ENCODE measurements at places on chromosomes 5 and 9. TPM values are rescaled to one million over a fixed set of nuclear protein-coding genes. Genes with fewer than 3 reads are reported as not detected.

DNA sequence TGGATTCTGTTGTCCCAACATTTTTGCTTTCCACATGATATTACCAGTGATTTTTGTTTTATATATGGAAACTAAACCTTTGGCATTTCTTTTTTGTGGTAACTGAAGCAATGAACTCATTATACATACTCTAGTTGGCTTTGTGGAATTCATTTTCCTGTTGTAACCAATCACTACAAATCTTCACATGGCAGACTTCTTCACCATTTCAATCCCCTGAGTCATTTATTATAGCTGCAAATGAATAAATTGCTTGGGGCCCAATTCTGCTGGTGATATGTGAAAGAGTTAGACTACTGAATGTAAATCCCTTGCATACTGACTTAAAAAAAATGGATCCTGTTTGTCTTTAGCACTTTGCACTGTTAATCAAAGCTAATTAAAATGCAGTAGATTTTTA lies 1709.6 kb upstream of the WWC1 start:
- no peak overlapping the region for H3K27ac ChIP-seq
- no peaks in the 10 kb centered on the region for H3K27me3 ChIP-seq
- H3K4me1 ChIP-seq, result no peaks in the 10 kb centered on the region
- no peaks in the 10 kb centered on the region for H3K36me3 ChIP-seq
- no peak for DNase-seq
- no peak overlapping the region for H3K4me3 ChIP-seq

- no peaks in the 10 kb centered on the region for H3K36me3 ChIP-seq
- H3K27me3 ChIP-seq, result no peaks in the 10 kb centered on the region
- no peak overlapping the region for H3K4me3 ChIP-seq
These were observed 27.4 kb downstream of the FAM219A start for GRCh38 chr9:34430843-34431437.

- no peaks in the 10 kb centered on the region for H3K27me3 ChIP-seq
- DNase-seq, result peak; percentile 68
- H3K4me3 ChIP-seq, result no peak overlapping the region
- peaks cover 18% of the 10 kb centered on the region for H3K4me1 ChIP-seq
- no peak overlapping the region for H3K27ac ChIP-seq
- no peaks in the 10 kb centered on the region for H3K36me3 ChIP-seq
These were observed 523.5 kb upstream of the CLINT1 start for GRCh38 chr5:158382473-158382872.

DNA sequence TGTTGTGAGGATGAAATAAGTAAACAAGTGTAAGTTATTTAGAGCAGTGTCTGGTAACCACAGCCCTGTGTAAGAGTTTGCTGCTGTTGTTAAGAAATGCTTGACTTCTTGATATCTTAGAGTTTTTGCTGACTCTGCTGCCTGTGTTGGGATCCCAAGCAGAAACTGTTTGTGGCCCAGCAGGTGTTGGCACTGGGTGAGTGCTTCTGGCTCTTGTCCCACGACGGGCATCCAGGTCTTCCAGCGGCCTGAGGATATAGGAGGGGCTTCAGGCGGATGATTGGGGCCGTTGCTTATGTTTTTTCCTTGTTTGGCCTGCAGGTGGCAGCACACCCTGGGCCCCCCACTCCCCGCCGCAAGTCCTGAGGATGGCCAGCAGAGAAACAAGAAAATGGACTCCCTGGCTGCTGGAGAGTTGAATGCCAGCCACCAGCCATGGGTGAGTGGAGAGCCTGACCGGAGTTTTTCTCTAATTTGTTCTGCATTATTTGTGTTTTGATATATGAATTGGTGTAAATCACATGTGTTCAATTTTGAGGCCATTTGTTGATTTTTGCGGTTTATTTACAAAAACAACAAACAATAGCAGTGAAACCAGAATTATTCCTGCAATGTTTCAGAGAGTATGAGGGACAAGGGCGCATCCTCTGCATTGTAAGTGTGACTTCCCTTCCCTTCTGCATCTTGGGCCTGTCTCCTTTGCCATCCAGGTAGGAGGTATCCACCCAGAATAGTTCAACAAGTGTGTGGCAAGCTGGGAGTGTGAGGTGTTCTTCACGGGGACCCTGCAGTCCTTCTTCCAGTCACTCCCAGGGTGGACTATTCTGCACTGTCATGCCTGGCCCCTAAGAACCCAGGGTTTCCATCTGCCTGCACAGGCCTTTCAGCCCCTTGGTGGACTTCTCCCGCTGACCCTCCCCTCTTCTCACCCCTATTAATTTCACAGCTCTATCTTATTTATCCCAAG lies 50.3 kb downstream of the SLC22A5 start:
- peaks cover 96% of the 10 kb centered on the region for H3K4me1 ChIP-seq
- DNase-seq, result peak; percentile 80
- peak overlapping the region; percentile 1 for H3K4me3 ChIP-seq

DNA sequence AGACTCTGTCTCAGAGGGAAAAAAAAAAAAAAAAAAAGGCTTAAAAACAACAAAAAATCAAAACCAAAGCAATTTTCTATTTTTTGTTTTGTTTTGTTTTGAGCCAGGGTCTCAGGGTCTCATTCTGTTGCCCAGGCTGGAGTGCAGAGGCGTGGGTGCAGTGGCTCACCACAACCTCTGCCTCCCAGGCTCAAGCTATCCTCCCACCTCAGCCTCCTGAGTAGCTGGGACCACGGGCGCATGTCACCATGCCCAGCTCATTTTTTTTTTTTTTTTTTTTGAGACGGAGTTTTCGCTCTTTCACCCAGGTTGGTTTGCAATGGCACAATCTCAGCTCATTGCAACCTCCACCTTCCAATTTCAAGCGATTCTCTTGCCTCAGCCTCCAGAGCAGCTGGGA lies 5.7 kb downstream of the STK10 start:
- H3K4me3 ChIP-seq, result no peak overlapping the region
- no peak overlapping the region for H3K27ac ChIP-seq
- peaks cover 5% of the 10 kb centered on the region for H3K36me3 ChIP-seq
- peaks cover 80% of the 10 kb centered on the region for H3K4me1 ChIP-seq

Gene NDFIP1
- 70.5 TPM for total RNA-seq

DNA sequence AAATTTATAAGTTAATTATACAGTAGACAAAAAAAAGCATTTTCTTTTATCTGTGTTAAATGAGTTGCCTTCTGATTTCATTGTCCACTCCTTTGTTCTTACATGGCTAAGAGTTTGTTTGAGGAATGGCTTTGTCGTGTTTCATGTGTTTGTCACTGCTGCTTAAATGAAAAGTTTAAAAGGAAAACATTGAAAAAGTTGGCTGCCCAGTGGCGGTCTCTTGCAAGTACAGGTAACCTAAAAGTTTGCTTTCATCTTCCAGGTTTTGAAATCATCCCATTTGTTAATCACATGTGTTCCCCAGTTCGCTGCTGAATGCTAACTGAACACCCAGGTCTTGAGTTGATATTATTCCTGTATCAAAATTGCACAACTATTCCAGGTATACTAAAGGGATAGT lies 33.9 kb downstream of the EGFLAM start:
- H3K4me3 ChIP-seq, result no peak overlapping the region
- DNase-seq, result no peak

- no peaks in the 10 kb centered on the region for H3K36me3 ChIP-seq
- no peak overlapping the region for H3K27ac ChIP-seq
- H3K4me3 ChIP-seq, result no peak overlapping the region
These were observed 152.8 kb downstream of the PRELID2 start for GRCh38 chr5:145682197-145682899.

Gene PCDHB2
- total RNA-seq, result 5.6 TPM

DNA sequence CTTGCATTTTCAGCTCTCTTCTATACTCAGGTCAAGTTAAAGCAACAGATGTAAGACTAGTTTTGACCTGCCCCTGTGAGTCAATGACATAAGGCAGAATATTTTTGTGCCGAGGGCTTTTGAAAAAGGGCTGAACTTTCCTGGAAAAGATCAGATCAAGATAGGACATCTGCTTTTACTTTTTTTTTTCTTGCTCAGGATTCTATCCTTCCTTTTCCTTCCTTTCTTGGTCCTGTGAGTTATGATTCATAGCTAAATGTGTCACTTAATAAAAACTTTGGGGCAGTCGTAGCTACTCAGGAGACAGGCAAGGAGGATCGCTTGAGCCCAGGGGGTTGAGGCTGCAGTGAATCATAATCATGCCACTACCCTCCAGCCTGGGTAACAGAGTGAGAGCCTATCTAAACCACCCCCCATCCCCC lies 84.3 kb upstream of the BRINP1 start:
- DNase-seq, result no peak
- H3K27me3 ChIP-seq, result no peaks in the 10 kb centered on the region
- no peaks in the 10 kb centered on the region for H3K4me1 ChIP-seq
- no peak overlapping the region for H3K4me3 ChIP-seq
- H3K36me3 ChIP-seq, result no peaks in the 10 kb centered on the region

Gene SLC6A18
- total RNA-seq, result not detected

DNA sequence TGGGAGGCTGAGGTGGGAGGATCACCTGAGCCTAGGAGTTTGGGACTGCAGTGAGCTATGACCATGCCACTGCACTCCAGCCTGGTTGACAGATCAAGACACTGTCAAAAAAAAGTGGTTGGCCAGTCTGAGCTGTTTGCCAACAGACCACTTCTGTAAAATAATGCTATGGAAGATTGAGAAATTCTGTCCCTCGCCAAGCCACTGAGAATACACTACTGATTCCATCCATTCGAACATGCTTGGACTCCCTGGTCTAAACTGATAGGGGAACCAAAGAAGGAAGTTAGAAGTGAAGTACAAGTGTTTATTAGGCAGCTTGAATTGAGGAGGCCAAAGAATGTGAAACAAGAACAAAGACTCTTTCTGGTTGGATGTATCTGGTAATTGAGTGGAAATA lies 27.2 kb downstream of the ENC1 start:
- no peak overlapping the region for H3K4me3 ChIP-seq
- no peak for DNase-seq
- H3K27me3 ChIP-seq, result no peaks in the 10 kb centered on the region
- no peaks in the 10 kb centered on the region for H3K4me1 ChIP-seq
- no peaks in the 10 kb centered on the region for H3K36me3 ChIP-seq
- H3K27ac ChIP-seq, result no peak overlapping the region

DNA sequence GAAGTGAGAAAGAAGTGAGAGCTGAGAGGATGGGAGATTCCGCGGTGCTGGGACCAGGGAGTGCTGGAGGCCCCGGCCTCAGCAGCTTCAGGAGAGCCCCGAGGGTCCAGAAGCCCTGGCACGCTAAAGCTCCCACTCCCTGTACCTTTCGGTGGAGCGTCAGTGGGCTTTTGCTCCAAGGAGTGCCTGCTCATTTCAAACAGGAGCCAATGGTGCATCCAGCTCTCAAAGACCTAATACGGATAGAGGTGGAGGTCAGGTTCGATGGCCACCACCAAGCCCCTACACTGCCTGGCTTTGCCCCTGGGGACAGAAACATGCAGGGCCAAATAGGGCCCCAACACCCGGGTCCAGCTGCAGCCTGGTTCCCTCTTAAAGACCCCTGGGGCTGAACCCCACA lies 8.2 kb downstream of the CD74 start:
- peaks cover 100% of the 10 kb centered on the region for H3K36me3 ChIP-seq
- no peaks in the 10 kb centered on the region for H3K27me3 ChIP-seq
- DNase-seq, result peak; percentile 28
- H3K4me3 ChIP-seq, result no peak overlapping the region
- peaks cover 19% of the 10 kb centered on the region for H3K4me1 ChIP-seq

Gene TTC33
- total RNA-seq, result 14.9 TPM

Gene DEPDC1B
- total RNA-seq, result 0.30 TPM

GRCh38 chr5:56974241-56974640 lies 22.3 kb upstream of the MIER3 start:
- DNase-seq, result no peak
- H3K4me3 ChIP-seq, result no peak overlapping the region
- H3K27me3 ChIP-seq, result no peaks in the 10 kb centered on the region
- no peak overlapping the region for H3K27ac ChIP-seq
- H3K36me3 ChIP-seq, result no peaks in the 10 kb centered on the region

Gene PCA3
- total RNA-seq, result not detected

Data from lower lobe of right lung (tissue), 2 donors.